ENCODE measurements at places on chromosomes 16 and 17.

DNA sequence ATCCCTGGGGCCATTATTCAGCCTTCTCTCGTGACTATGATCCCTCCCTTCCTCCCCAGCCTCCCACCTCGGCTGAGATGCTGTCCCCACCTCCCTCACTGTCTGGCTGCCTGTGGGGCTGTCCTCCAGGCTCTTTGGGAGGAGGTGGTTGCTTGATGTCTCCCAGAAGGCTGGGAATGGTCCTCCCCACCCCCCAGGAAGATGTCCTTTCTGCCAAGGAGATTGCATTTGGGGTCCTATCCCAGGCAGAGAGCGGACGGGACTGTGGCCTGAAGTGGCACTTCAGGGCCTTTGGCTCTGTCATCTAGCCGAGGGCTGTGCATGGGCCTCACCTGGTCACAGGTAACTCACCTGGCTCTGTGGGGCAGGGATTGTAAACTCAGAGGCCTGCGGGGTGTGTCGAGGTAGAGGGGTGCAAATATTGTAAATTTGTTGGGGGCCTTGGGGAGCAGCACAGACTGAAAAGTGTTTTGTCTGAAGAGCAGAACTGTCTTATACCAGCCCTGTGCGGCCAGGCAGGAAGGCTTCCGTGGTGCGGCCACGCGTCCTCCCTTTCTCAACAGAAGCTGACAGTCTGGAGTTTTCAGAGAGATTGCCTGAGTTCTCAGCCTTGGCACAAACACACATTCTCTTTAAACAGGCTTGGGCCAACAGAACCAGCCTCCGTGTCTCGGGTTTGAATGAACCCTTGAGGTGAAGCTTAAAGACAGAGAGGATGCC is 177.9 kb downstream of the SEC14L1 start:
- DNase-seq = no peak

GRCh38 chr16:88871730-88872416 is 5.4 kb upstream of the PABPN1L start:
- DNase-seq = no peak

GRCh38 chr16:82881516-82881915 is 254.7 kb downstream of the CDH13 start:
- no peak for DNase-seq

- DNase-seq = no peak
These were observed 71.6 kb upstream of the ALOX12 start for GRCh38 chr17:6924208-6924607.

GRCh38 chr17:14014657-14015056 is 54.6 kb upstream of the COX10 start:
- DNase-seq = no peak

DNA sequence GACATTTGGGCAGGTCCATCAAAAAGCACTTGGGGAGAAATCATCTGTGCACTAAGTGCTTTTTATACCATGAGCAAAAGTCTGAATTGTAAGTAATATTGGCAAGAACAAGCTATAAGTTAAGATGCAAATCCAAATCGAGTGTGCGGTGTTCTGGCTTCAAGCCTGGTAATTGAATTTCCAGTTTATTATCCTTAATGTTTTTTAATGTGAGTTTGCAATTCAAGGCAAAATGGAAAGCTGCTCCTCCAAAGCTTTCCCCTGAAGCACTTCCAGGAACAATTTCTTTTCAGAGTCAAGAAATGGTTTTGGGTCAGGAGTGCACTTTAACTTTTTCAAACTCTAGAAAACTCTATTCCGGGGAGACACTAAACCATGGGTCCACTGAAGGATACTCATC is 445.7 kb downstream of the TOX3 start:
- no peak for DNase-seq

DNA sequence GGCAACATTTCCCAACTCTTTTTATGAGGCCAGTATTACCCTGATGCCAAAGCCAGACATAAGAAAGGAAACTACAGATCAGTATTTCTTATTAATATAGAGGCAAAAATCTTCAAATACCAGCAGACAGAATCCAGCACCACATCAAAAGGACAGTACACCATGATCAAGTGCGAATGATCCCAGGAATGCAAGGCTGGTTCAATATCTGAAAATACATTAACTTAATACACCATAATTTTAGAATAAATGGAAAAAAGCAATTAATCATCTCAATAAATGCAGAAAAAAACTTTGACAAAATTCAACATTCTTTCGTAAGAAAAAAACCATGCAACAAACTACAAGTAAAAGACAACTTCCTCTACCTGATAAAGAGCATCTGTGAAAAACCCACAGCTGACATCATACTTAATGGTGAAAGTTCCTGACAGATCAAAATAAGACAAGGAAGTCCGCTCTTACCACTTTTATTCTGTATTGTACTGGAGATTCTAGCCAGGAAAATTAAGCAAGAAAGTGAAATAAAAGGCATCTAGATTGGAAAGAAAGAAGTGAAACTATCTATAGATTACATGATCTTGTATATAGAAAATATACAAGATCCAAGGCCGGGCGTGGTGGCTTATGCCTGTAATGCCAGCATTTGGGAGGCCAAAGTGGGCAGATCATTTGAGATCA is 26.4 kb upstream of the MAPK3 start:
- DNase-seq = no peak

DNA sequence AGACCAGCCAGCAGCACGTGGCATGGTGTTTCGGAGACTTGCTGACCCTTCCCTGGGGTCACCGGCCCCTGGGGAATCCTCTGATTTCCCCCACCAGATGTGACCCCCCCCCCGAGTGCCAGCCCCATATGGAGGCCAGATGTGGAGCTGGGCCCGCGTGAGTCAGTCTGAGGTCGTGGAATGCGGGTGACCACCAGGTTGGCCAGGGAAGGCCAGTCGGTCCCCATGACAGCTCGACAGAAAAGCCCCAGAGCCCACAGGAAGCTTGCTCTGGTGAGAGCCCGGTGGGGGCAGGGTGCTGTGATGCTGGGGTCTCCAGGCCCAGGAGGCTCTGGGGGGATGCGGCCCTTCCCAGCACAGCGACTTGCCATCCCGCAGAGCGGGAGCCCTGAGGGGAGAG is 209.0 kb downstream of the NTN1 start:
- no peak for DNase-seq

DNA sequence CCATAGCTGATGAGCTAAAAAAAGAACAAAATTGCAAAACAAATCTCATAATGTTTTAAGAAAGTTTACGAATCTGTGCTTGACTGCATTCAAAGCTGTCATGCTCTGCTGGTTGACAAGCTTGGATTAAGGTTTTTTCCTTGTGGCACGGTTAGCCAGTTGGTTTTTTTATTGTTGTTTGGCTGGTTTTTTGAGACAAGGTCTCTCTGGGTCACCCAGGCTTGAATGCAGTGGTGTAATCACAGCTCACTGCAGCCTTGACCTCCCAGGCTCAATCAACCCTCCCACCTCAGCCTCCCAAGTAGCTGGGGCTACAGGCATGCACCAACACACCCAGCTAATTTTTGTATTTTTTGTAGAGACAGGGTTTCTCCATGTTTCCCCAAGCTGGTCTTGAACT is 45.7 kb downstream of the PHKB start:
- DNase-seq = no peak

DNA sequence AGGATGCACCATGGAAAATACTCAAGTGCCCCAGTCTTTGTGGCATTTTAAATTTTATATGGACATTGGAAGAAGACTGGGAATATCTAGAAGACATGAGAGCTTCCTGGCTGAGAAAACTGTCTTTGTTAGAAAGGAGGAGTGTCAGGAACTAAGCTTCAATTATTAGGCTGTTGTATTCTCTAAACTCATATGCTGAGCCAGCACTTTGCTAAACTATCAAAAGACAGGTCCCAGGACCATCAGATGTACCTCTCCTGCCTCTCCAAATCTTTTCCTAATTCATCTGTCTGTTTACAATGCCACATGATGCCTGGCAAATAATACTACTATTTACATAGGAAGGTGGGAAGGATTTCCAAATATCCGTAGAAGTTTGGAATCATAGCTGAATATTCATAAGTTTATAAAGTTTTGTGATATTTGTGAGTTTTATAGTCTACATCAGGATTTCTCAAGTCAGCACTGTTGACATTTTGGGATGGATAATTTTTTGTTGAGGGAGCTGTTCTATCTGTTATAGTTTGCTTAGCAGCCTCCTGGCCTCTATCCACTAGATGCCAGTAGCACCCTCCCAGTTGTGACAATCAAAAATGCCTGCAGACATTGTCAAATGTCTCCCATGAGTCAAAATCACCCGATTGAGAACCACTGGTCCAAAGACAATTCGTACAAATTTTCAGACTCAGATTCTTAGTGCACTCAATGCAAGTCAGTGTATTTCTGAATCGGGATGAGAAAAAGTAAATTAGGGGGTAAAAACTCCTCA is 61.2 kb upstream of the NETO2 start:
- no peak for DNase-seq

Measured in stimulated activated CD4-positive, alpha-beta T cell treated with anti-CD3 and anti-CD28 coated beads, TNF-alpha, amount 100 ng/mL, for 24 hours (primary cell).